ENCODE measurements at places on chromosomes 2 and 18.

DNA sequence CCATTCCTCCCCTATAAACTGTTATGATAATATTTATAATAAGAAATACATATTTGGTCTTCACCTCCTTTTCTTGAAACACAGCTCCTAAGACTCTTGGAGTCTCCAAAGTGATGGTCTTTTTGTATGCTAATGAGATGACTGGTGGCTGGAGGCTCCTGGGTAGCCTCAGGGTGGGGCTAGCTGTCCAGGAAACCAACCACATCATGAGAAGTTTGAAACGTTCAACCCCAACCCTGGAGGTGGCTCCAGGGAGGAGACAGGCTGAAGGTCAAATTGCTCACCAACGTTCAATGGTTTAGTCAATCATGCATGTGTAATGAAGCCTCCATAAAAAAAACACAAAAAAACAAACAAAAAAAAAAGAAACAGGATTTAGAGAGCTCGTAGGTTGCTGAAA lies 298.7 kb upstream of the MGAT5 start:
- no peak overlapping the region for H3K4me3 ChIP-seq
- no peaks in the 10 kb centered on the region for H3K4me1 ChIP-seq
- DNase-seq: no peak
- H3K36me3 ChIP-seq: no peaks in the 10 kb centered on the region
- no peaks in the 10 kb centered on the region for H3K27me3 ChIP-seq

- no peak overlapping the region for H3K4me3 ChIP-seq
- no peaks in the 10 kb centered on the region for H3K4me1 ChIP-seq
- no peak for DNase-seq
- no peaks in the 10 kb centered on the region for H3K27me3 ChIP-seq
Observed at GRCh38 chr2:39538718-39539117, 101.6 kb upstream of the MAP4K3 start.

GRCh38 chr2:179646173-179646769 lies 215.1 kb downstream of the ZNF385B start:
- no peaks in the 10 kb centered on the region for H3K36me3 ChIP-seq
- no peaks in the 10 kb centered on the region for H3K4me1 ChIP-seq
- no peak overlapping the region for H3K27ac ChIP-seq
- H3K4me3 ChIP-seq: no peak overlapping the region

DNA sequence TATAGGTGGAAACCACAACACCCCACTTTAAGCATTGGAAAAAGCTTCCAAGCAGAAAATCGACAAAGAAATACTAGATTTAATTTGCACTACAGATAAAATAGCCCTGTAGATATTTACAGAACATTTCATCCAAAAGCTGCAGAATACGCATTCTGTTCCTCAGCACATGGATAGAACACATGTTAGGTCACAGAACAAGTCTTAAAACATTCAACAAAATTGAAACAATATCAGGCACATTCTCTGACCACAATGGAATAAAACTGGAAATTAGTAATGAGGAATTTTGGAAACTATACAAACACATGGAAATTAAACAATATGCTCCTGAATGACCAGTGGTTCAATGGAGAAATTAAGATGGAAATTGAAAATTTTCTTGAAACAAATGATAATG lies 27.8 kb upstream of the XDH start:
- H3K27ac ChIP-seq: no peak overlapping the region
- no peaks in the 10 kb centered on the region for H3K36me3 ChIP-seq

DNA sequence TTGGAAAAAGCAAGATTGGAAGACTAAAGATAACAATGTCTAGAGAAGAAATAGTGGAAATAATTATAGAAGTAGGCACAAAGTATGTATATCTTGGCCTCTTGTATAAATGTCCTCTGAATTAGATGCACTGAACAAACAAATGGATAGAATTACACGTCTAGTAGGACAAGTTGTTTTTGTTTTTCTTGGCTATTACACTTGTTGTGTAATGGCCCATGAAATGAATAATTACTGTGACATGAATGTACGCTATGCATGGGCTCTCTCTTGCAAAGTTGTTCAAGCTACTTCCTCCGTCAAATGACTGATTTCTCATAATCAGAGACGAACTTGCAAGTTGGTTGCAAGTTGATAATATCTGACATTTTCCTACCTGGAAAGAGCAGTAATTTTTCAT lies 126.2 kb downstream of the PDE1A start:
- H3K4me1 ChIP-seq: no peaks in the 10 kb centered on the region
- no peak overlapping the region for H3K4me3 ChIP-seq
- no peaks in the 10 kb centered on the region for H3K27me3 ChIP-seq
- no peaks in the 10 kb centered on the region for H3K36me3 ChIP-seq
- no peak for DNase-seq
- H3K27ac ChIP-seq: no peak overlapping the region

Data from colonic mucosa (tissue), 4 donors.